ENCODE measurements at places on chromosomes 7 and 10. TPM values are rescaled to one million over a fixed set of nuclear protein-coding genes. Genes with fewer than 3 reads are reported as not detected.

Gene STEAP2
- polyA plus RNA-seq = not detected

Gene FIS1
- 327 TPM for polyA plus RNA-seq

Gene CDCA7L
- polyA plus RNA-seq = 6.3 TPM

Gene FOXP2
- polyA plus RNA-seq = not detected

Gene NPSR1
- not detected for polyA plus RNA-seq

Gene CNOT4
- 10.8 TPM for polyA plus RNA-seq

Gene PGAM2
- polyA plus RNA-seq = not detected

Gene VPS41
- 86.2 TPM for polyA plus RNA-seq

Gene PKD2L1
- not detected for polyA plus RNA-seq

Gene GPR15LG
- polyA plus RNA-seq = not detected

Gene ADCY1
- polyA plus RNA-seq = not detected

Gene MAP3K8
- polyA plus RNA-seq = 151 TPM

Gene FKBP6
- not detected for polyA plus RNA-seq

Gene GHRHR
- polyA plus RNA-seq = not detected

Gene BAMBI
- not detected for polyA plus RNA-seq

Gene KLF14
- not detected for polyA plus RNA-seq

Gene CALHM3
- polyA plus RNA-seq = not detected

Gene AGBL3
- not detected for polyA plus RNA-seq

Gene HTR5A
- not detected for polyA plus RNA-seq

Gene HOXA9
- 3.1 TPM for polyA plus RNA-seq

Gene DPYSL4
- not detected for polyA plus RNA-seq

Gene IGFBP1
- not detected for polyA plus RNA-seq

Gene AHR
- polyA plus RNA-seq = 4.0 TPM

Gene SPAM1
- not detected for polyA plus RNA-seq

Gene GPR26
- polyA plus RNA-seq = not detected

Gene RARRES2
- polyA plus RNA-seq = not detected

Gene AGAP5
- polyA plus RNA-seq = not detected

Gene NPFFR1
- not detected for polyA plus RNA-seq

Gene MPP7
- polyA plus RNA-seq = 11.7 TPM

Gene ZC3HAV1L
- 0.21 TPM for polyA plus RNA-seq

Gene ERVW-1
- polyA plus RNA-seq = not detected

Gene CYP2E1
- 0.18 TPM for polyA plus RNA-seq

Gene TDRD1
- polyA plus RNA-seq = not detected

Gene TAS2R5
- polyA plus RNA-seq = not detected

Gene CYP26C1
- 0.12 TPM for polyA plus RNA-seq

Gene RAPGEF5
- polyA plus RNA-seq = not detected

Gene LOXL4
- polyA plus RNA-seq = not detected

Gene TFR2
- 1.1 TPM for polyA plus RNA-seq

Gene CPXM2
- polyA plus RNA-seq = not detected

Gene AS3MT
- not detected for polyA plus RNA-seq

Gene LRIT1
- polyA plus RNA-seq = not detected

Gene SLC13A1
- not detected for polyA plus RNA-seq

Gene SAMD9L
- 44.8 TPM for polyA plus RNA-seq

Gene TMEM26
- not detected for polyA plus RNA-seq

Gene CDC14C
- polyA plus RNA-seq = not detected

Gene NOD1
- polyA plus RNA-seq = 5.7 TPM

Gene SLC29A4
- polyA plus RNA-seq = not detected

Gene GPC2
- not detected for polyA plus RNA-seq

Gene LRRD1
- not detected for polyA plus RNA-seq

Gene TMEM130
- polyA plus RNA-seq = not detected

Gene PRLHR
- polyA plus RNA-seq = not detected
